ENCODE measurements at places on chromosomes 12 and 14.
A peak's percentile ranks its signal among the peaks of the same experiment; 100 is the strongest.

- no peaks in the 10 kb centered on the region for H3K4me1 ChIP-seq
- H3K27ac ChIP-seq: no peak overlapping the region
- no peaks in the 10 kb centered on the region for H3K36me3 ChIP-seq
- H3K4me3 ChIP-seq: no peak overlapping the region
Measured at GRCh38 chr12:65539023-65539422, 260.5 kb downstream of the MSRB3 start.

GRCh38 chr12:80196419-80196818 is 97.1 kb downstream of the OTOGL start:
- DNase-seq: no peak
- H3K27me3 ChIP-seq: peaks cover 4% of the 10 kb centered on the region
- no peak overlapping the region for H3K27ac ChIP-seq
- H3K4me1 ChIP-seq: no peaks in the 10 kb centered on the region
- no peaks in the 10 kb centered on the region for H3K36me3 ChIP-seq
- no peak overlapping the region for H3K4me3 ChIP-seq

- no peaks in the 10 kb centered on the region for H3K27me3 ChIP-seq
- H3K4me1 ChIP-seq: peaks cover 65% of the 10 kb centered on the region
- no peak for DNase-seq
- H3K4me3 ChIP-seq: peak overlapping the region; percentile 98
- peaks cover 8% of the 10 kb centered on the region for H3K36me3 ChIP-seq
- peak overlapping the region; percentile 98 for H3K27ac ChIP-seq
Measured at GRCh38 chr12:12812618-12813119, 477 bp upstream of the DDX47 start.

GRCh38 chr14:74579447-74580274 is 32.4 kb downstream of the LTBP2 start:
- H3K4me3 ChIP-seq: no peak overlapping the region
- no peaks in the 10 kb centered on the region for H3K27me3 ChIP-seq
- H3K4me1 ChIP-seq: peaks cover 3% of the 10 kb centered on the region
- no peak overlapping the region for H3K27ac ChIP-seq
- no peaks in the 10 kb centered on the region for H3K36me3 ChIP-seq
- no peak for DNase-seq

DNA sequence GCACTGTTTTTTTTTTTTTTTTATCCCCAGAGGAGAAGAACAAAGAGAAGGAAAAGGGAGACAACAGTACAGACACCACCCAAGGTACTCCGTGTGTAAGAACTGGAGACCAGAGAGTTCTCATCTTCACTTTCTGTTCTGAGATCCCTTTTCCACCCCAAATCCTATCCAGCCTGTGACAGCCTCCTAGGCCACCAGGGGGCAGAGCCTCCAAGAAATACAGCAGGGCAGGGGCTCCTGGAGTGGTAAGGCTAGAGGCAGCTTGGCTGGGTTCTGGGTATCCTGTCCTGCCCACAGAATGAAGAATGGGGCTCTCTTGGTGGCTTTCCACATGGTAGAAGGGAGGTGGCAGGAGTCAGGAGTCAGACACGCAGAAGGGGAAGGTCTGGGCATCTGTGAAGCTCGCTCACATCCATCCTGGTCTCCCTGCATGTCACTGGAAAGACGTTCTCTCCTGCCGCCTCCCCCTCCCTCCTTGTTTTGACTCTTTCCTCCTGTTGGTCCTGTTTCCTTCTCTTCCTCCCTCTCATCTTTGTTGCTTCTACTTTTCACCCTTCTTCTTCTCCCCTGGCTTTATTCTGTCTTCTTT is 12.0 kb downstream of the CLSTN3 start:
- no peaks in the 10 kb centered on the region for H3K27me3 ChIP-seq
- H3K36me3 ChIP-seq: peaks cover 14% of the 10 kb centered on the region
- no peak overlapping the region for H3K4me3 ChIP-seq
- peak; percentile 30 for DNase-seq
- peaks cover 10% of the 10 kb centered on the region for H3K4me1 ChIP-seq

- H3K36me3 ChIP-seq: no peaks in the 10 kb centered on the region
- H3K27ac ChIP-seq: no peak overlapping the region
- DNase-seq: no peak
Measured at GRCh38 chr12:30166006-30166795, 382.5 kb upstream of the TMTC1 start.

GRCh38 chr12:124856132-124856841 is 7.4 kb downstream of the SCARB1 start:
- H3K36me3 ChIP-seq: no peaks in the 10 kb centered on the region
- no peaks in the 10 kb centered on the region for H3K27me3 ChIP-seq
- peak; percentile 18 for DNase-seq
- H3K4me3 ChIP-seq: peak overlapping the region; percentile 47

DNA sequence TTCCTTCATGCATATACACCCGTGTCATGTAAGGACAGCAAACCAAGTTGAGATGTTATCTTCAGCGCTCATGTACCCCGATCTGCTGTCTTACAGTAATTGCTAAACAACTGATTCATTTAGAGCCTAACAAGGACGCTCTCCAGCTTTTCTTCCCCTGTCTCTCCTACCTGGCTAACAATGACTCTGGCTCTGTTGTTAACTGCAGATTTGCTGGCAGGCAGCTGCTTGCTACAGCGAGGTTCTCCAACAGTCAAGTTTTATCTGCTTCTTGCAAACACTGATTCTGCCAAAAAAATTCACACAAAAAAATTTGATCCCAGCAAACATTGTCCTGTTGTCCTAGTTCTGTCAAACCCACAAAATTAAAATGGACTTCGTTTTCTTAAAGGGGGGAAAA is 101.6 kb downstream of the OTX2 start:
- no peak overlapping the region for H3K27ac ChIP-seq
- no peaks in the 10 kb centered on the region for H3K4me1 ChIP-seq
- H3K4me3 ChIP-seq: no peak overlapping the region
- H3K27me3 ChIP-seq: peaks cover 19% of the 10 kb centered on the region
- DNase-seq: no peak

DNA sequence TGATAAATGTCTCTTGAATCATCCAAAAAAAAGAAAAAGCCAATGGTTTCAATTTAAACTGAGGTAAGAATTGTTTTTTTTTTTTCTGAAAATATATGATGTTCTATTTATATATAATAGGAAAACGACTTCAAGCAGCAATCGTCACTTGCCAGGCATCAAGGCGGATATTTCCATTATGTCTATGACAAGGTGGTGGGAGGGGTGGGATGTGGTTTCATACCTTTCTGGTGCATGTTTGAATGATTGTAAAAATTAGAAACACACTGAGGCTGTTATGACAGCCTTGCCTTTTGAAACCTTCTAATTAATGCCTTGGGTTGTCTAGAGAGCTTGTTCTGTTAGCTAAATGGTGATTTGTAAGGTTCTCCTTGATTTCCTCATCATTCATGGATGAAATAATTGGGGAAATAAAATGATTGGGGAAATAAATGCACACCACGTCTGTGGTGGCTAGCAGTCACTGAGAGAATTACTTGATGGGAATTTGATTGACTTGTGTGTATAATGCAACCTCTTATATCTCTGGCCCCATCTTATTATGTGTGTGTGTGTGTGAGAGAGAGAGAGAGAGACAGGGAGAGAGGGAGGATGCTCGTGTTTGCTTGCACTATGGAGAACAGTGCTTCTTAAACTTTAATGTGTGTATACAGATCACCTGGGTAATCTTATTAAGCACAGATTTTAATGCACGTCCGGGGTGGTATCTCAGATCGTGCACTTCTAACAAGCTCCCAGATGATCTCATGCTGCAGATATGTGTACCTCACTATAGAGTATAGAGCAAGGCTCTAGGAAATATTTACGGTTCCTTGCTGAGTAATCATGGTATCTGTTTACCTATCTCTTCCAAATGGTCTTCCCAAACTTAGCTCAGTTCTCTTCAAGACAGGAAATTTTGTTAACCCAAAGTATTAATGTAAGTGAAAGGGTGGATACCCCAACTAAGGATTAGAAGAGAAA is 502.6 kb downstream of the DIO2 start:
- no peak overlapping the region for H3K27ac ChIP-seq
- H3K4me1 ChIP-seq: no peaks in the 10 kb centered on the region
- DNase-seq: no peak
- H3K27me3 ChIP-seq: no peaks in the 10 kb centered on the region
- H3K36me3 ChIP-seq: no peaks in the 10 kb centered on the region
- H3K4me3 ChIP-seq: no peak overlapping the region

DNA sequence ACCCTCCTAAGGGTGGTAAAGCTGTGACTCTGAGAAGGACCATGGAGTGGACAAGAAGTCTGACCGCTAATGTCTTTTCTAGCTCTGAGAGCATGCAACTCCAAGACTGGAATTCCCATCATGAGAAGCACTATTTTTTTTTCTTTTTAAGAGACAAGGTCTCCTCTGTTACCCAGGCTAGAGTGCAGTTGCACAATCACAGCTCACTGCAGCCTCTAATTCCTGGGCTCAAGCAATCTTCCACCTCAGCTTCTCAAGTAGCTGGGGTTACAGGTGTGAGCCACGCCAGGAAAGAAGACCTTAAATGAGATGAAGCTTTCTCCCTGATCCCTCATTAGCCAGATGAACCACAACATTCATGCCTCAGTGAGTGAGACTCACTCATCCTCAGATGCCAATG is 19.2 kb downstream of the VDR start:
- peaks cover 19% of the 10 kb centered on the region for H3K4me1 ChIP-seq
- DNase-seq: no peak
- no peaks in the 10 kb centered on the region for H3K36me3 ChIP-seq
- H3K4me3 ChIP-seq: no peak overlapping the region
- no peak overlapping the region for H3K27ac ChIP-seq

- peak; percentile 55 for DNase-seq
- no peaks in the 10 kb centered on the region for H3K36me3 ChIP-seq
- H3K4me1 ChIP-seq: peaks cover 75% of the 10 kb centered on the region
- H3K27me3 ChIP-seq: no peaks in the 10 kb centered on the region
- peak overlapping the region; percentile 90 for H3K4me3 ChIP-seq
Measured at GRCh38 chr12:122889761-122890520, 6.0 kb downstream of the VPS37B start.

DNA sequence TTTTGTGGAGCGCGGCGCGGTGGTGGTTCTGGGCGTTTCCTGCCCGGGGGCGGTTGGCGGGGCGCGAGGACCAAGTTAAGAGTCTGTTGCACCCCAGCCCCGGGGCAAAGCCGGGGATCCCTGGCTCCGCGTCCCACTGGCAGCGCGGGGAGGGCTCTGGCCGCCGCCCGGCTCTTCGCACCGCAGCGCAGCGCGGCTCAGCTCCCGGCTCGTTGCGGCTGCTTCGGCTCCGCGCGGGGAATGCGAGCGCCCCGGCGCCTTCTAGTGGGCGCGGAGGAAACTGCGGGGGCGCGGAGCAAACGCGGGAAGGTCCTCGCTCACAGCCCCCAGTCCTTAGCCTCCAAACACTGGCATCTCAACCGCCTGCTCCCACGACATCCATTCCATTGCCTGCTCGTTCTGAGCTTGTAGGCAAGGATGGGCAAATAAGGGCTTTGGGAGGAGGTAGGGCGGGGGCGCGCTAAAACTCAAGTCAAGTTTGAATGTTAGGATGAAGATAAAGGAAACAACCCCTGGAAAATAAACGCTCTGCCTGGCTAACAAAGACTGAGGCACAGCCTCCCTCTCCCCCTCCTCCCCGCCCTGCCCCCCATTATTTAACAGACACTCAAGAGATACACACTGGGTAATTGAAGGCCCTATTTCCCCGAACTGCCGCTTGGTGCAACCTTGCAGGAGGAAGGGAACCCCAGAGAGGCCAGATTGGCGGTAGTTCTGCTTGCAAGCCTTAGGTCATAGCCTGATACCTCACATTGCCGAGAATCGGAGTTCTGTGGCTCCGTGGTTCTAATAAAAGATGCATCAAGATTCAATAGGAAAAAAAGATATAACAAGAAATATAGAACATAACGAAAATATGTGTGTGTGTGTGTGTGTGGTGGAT is at the start of gene B4GALNT1:
Gene B4GALNT1 (minus strand): TSS at position 244 of the 883 bp plus-strand sequence. CDS start 1,069 bp downstream, outside the sequence.
- H3K36me3 ChIP-seq: no peaks in the 10 kb centered on the region
- H3K27ac ChIP-seq: peak within 1 kb of the TSS; percentile 75
- H3K4me3 ChIP-seq: peak within 1 kb of the TSS; percentile 18
- peaks cover 50% of the 10 kb centered on the region for H3K27me3 ChIP-seq

- DNase-seq: peak; percentile 89
- peak within 1 kb of the TSS; percentile 96 for H3K4me3 ChIP-seq
- H3K27ac ChIP-seq: peak within 1 kb of the TSS; percentile 83
- H3K36me3 ChIP-seq: no peaks in the 10 kb centered on the region
- H3K4me1 ChIP-seq: peaks cover 41% of the 10 kb centered on the region
Measured at GRCh38 chr12:49842519-49843352, at the start of gene BCDIN3D. Gene BCDIN3D, minus strand, starts transcription at chr12:49843106. Its CDS starts 19 bp downstream, at chr12:49843087.

DNA sequence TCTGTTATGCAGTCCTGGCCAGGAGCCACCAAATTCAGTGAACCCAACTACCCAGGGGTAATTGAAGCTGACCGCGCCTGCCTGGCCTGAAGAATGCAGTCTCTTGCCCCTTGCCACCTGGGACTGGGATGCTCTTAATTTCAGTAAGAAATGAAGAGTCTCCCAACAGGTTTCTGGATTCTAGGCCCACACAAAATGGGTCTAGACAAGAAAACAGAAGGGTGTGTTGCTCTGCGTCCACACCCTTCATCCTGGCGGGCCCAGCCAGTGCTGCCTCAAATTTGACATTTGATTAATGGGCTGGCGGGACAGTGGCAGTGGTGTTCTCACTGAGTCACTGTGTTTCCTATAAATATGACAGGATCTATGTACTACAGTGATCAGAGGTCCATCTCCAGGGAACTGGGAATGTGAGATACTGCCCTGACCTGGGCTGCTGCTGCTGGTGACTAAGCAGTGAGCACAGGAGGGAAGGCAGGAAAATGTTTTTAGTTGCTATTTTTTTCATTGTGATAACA is 6.5 kb downstream of the TMEM253 start:
- no peaks in the 10 kb centered on the region for H3K36me3 ChIP-seq
- no peaks in the 10 kb centered on the region for H3K27me3 ChIP-seq
- no peak for DNase-seq
- peaks cover 14% of the 10 kb centered on the region for H3K4me1 ChIP-seq
- H3K27ac ChIP-seq: no peak overlapping the region

GRCh38 chr12:116246490-116247179 is 30.9 kb downstream of the MED13L start:
- DNase-seq: no peak
- H3K27me3 ChIP-seq: no peaks in the 10 kb centered on the region
- no peak overlapping the region for H3K27ac ChIP-seq
- H3K4me3 ChIP-seq: no peak overlapping the region

DNA sequence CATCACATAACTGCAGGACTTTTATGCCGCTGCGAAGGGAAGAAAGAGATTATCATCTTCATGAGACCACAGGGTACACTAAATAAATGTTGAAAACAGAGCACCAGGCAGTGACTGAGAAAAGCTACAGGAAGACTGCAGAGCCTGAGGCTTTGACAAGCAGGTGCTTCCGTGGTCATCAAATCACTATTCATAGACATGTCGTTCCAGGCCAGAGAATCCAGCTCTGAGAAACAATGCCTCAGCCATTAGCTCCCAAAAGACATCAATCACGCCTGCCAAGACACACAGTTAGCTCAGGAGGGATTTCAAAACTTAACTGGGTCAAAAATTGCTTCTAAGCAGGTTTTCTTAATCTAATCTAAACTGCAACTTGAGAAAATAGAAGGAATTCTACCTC is 47.2 kb upstream of the GARIN6 start:
- H3K4me1 ChIP-seq: no peaks in the 10 kb centered on the region
- H3K27me3 ChIP-seq: no peaks in the 10 kb centered on the region
- no peak overlapping the region for H3K4me3 ChIP-seq
- no peak overlapping the region for H3K27ac ChIP-seq
- DNase-seq: no peak

- DNase-seq: no peak
- H3K4me3 ChIP-seq: no peak overlapping the region
Measured at GRCh38 chr14:100416921-100417860, 94.1 kb downstream of the SLC25A47 start.

GRCh38 chr14:88470542-88471440 is 84.0 kb downstream of the PTPN21 start:
- H3K27me3 ChIP-seq: no peaks in the 10 kb centered on the region
- no peak overlapping the region for H3K27ac ChIP-seq
- no peaks in the 10 kb centered on the region for H3K4me1 ChIP-seq
- H3K36me3 ChIP-seq: no peaks in the 10 kb centered on the region
- no peak for DNase-seq

GRCh38 chr12:25675808-25676207 is 122.7 kb upstream of the LMNTD1 start:
- H3K27ac ChIP-seq: no peak overlapping the region
- H3K36me3 ChIP-seq: no peaks in the 10 kb centered on the region
- H3K4me1 ChIP-seq: no peaks in the 10 kb centered on the region
